Hematopoietic multipotent progenitor cell treated with erythropoietin and hydrocortisone succinate and interleukin-3 and kit ligand, for 8 days (in vitro differentiated cells): ENCODE measurements at places on chromosomes 3 and 15.
A peak's percentile ranks its signal among the peaks of the same experiment; 100 is the strongest.

DNA sequence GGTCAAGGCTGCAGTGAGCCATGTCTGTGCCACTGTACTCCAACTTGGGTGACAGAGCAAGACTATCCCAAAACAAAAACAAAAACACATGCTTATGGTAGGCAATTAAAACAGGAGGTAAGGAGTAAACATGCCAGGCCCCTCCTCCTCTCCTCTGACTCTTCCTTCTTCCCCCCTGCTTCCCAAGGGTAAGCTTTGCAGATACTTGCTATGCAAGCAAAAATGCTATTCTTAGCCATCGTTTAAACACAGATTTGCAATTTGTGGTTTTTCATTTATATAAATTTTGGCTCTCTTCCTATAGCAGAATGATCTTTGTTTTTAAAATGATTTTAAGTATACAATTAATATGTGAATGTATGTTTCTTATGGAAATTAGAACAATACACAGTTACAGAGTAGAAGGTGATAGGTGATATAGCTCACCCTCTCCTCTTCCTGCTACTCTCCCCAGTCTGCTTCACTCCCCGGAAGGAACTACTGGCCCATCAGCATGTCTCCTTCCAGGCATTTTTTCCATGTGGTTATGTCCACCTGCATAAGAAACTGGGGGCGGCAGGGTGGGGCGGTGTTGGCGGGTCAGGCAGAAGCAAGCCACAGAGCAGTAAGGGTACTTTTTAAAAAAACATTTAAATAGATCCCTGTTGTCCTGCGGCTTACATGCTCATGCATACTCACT, 42.1 kb downstream of the IGF1R start:
- no peak for DNase-seq

DNA sequence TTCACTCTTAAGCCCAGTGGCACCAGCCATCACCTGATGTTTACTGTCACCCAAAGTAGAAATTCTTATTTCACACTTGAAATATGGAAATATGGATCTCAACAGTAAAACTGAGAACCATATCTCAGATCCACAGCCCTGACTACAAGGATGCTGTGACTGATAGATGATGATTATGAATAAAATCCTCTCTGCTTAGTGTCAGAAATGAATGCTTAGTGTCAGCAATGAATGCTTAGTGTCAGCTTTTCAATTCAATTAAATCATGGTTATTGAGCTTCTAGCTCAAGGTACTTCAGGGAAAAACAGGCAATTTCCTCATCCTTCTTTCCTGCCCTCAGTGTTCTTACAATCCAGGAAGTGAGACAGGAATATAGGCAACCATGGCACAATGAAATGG, 392.3 kb downstream of the LSAMP start:
- no peak for DNase-seq

GRCh38 chr3:120741837-120742197, 499 bp downstream of the RABL3 start:
- peak; percentile 69 for DNase-seq

- no peak for DNase-seq
Observed at GRCh38 chr3:31779514-31779913, 201.5 kb downstream of the OSBPL10 start.

DNA sequence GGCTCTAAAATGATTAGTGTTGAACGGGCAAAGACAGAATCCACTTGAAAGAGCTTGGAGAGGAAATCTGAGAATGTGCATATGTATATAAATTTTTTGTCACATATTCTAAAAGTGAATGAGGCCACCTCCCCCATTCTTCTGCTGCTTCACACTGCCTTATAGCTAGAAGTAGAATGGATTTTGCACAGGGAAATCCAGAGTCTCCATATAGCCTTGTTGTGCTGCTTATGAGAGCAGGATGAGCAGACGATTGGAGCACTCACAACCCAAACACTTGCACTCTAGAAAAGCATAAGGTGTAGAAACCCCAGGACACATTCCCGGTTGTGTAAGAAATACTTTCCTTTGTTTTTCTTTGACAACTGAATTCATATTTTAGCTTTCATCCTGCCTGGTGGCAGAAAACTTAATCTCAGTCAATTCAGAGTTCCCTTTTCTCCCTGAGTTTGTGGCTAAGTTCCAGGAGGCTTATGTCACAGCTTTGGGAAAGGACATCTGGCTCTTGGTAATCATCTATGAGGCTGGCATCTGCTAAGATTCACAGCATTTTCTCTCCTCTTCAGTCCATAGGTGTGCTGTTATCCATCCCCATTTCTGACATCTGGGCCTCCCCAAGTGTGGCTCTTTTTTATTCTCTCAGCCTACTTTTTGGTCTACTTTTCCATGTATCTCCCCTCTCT, 188.4 kb upstream of the PFN2 start:
- no peak for DNase-seq

DNA sequence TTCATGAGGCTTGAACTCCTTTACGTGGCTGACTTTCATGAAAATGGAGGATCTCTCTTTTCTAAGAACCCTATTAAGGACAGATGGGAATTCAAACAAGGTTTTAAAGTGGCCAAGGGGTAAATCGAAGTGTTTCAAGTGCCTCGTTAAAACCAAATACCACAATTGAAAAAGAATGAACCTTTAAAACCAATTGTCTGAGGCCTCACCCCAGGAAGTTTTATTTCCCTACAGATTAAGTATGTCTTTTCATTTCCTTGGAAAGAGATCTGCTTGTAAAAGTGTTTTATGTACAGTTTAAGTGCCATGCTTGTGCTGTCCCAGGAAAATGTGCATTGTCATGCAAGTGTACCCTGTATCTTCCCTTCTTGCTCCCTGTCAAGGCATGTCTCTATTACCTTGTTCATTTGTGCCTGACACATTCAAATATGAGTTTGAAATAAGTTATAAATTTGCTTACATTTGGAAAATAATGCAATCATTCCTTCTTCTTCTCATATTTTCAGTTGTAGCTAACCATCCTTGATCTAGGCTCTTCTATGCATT, 138.7 kb downstream of the ZPLD1 start:
- DNase-seq, result no peak

GRCh38 chr3:161213644-161214043, 7.5 kb upstream of the NMD3 start:
- no peak for DNase-seq

GRCh38 chr3:196948442-196949284, 6.3 kb upstream of the NCBP2 start:
- DNase-seq, result no peak

GRCh38 chr15:37041836-37042235, 58.5 kb downstream of the MEIS2 start:
- no peak for DNase-seq
